ENCODE measurements at places on chromosomes 6 and 20. TPM values are rescaled to one million over a fixed set of nuclear protein-coding genes. Genes with fewer than 3 reads are reported as not detected.

UNC93A gene
- total RNA-seq = not detected

TFAP2D gene
- 0.49 TPM for total RNA-seq

RAB22A gene
- total RNA-seq = 32.9 TPM

ADGRG6 gene
- total RNA-seq = 19.4 TPM

PCED1A gene
- total RNA-seq = 17.2 TPM

SLC22A16 gene
- 0.49 TPM for total RNA-seq

POM121L2 gene
- total RNA-seq = not detected

Measured in temporal lobe (tissue), 4 donors.